Hematopoietic multipotent progenitor cell (in vitro differentiated cells): ENCODE measurements at places on chromosomes 6 and 20.

DNA sequence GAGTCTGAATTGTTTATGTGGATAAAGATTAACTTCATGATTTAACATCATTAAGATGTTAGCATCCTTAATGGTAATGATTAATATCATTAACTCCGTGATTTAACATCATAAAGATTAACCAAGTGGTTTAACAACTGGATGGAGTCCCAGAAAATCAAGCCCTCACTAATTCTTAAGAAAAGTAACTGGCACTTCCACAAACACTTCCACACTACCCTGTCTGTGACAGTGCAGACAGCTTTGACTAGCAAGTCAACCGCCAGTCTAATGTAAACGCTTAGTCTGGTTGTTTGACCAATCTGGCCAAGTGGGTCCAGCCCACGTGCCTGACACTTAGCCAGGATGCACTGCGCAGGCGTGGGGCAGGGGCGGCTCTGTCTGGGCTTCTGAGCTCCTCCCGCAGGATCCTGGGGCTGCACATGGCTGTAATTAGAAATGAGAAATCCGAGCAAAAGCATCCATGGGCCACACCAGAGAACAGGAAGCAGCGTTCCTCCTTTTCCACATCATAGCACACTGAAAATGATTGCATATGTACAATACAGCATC lies 424.2 kb downstream of the FOXA2 start:
- no peak for DNase-seq

GRCh38 chr20:44772636-44773035 lies 27.0 kb downstream of the KCNK15 start:
- DNase-seq, result no peak

- DNase-seq, result no peak
Observed at GRCh38 chr20:59033616-59034165, 1.6 kb upstream of the ATP5F1E start.

GRCh38 chr6:35557239-35557638 lies 44.5 kb upstream of the TULP1 start:
- DNase-seq, result no peak

GRCh38 chr6:55524441-55524840 lies 54.6 kb downstream of the HMGCLL1 start:
- DNase-seq, result no peak
